ENCODE measurements at places on chromosomes 4 and X.

DNA sequence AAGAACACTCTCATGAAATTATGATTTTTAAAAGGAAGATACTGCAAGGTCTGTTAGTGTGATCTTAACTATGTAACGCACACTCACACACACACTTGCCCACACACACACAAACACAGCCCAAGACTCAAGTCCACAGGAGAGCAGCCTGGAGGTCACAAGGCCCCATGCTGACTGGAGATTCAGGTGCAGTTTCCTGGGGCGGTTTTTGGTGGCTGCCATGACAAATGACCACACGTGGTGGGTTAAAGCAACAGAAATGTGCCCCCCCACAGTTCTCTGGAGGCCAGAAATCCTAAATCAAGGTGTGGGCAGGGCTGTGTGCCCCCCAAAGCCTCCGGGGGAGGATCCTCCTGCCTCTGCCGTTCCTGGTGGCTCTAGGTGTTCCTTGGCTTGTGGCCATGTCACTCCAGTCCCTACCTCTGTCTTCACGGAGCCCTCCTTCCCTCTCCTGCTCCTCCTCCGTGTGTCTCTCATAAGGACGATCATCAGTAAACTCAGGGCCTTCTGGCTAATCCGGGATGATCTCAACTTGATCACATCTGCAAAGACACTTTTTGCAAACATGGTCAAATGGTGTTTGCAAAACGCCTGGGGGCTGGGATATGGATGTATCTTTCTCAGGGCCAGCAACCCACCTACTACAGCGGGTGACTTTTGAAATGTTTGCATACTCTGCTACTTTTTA, 9.7 kb upstream of the HTRA3 start:
- DNase-seq: no peak

DNA sequence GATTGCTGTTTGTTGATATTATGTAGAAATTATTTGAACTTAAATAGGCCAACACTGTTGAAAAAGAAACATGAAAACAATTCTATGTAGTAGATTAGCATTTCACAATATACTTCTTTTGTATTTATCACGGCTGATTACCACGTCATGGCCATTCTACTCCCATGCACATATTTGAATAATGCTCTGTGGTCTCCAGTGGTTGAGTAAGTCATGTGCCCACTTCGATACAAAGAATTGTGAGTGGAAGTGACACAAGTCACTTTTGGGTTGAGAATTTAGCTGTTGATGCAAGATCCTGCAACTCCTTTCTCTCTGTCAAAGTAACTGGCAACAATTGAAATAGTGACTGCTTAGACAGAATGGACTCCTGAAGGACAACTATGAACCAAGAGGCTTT, 6.7 kb upstream of the FSTL5 start:
- DNase-seq: no peak

GRCh38 chr4:88008122-88008742, 797 bp downstream of the PKD2 start:
- DNase-seq: peak; percentile 25

GRCh38 chr4:671769-672168, 2.3 kb downstream of the ATP5ME start:
- no peak for DNase-seq

DNA sequence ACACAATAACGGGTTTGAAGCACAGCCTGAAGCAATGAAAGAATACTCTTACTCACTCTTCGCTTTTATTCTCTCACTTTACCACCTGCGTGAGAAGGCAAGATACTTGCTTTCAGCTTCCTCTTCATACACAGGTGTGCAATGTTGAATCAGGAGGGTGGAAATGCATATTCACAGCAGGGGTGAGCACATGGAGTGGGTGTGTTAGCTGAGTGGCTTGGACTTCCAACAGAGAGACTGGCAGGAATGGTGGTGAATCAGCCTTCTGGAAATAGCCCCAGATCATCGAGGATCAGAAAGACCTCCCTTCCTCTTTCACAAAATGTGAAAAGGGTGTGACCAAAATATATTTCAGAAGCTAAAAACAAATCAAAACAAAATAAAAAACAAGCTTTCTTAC, 521.2 kb downstream of the STIM2 start:
- DNase-seq: no peak

GRCh38 chrX:67353651-67354370, 190.0 kb upstream of the AR start:
- DNase-seq: no peak

DNA sequence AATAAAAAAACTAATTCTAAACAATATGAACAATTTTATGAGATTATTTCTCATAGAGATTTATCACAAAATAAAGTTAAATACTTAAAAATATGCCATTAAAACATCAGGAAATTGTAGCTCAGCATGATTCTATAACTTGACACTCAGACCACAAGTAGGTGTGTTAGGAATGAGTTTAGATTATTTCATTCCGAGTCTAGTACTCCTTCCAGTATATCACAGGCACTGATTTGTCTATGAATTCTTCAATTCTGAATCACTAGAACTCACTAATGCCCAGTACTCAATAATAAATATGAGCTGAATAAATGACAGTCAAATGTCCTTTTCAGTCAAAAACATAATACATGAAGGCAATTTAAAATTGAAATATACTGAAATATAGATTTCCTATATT, 22.2 kb downstream of the BOD1L1 start:
- no peak for DNase-seq

All from GM12892 (cell line).